ENCODE measurements at places on chromosomes 12 and 14.
A peak's percentile ranks its signal among the peaks of the same experiment; 100 is the strongest.

DNA sequence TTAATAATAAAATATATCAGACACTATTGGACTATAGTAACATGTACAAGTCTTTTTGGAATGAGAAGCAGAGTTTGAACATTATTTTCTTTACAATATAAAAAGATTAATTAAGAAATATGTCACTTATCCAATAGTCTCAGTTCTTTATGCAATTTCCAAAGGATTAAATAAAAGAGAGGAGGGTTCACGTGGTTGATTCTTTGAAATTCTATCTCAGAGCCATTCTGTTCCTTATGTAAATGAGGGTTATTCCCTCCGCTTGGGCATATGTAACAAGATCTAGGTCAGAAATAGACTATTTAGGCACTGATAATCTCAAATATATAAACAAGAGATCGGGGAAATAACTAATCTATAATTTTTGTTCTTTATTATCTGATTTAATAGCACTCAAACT lies 2.1 kb upstream of the TUBA1A start:
- peak; percentile 22 for DNase-seq

DNA sequence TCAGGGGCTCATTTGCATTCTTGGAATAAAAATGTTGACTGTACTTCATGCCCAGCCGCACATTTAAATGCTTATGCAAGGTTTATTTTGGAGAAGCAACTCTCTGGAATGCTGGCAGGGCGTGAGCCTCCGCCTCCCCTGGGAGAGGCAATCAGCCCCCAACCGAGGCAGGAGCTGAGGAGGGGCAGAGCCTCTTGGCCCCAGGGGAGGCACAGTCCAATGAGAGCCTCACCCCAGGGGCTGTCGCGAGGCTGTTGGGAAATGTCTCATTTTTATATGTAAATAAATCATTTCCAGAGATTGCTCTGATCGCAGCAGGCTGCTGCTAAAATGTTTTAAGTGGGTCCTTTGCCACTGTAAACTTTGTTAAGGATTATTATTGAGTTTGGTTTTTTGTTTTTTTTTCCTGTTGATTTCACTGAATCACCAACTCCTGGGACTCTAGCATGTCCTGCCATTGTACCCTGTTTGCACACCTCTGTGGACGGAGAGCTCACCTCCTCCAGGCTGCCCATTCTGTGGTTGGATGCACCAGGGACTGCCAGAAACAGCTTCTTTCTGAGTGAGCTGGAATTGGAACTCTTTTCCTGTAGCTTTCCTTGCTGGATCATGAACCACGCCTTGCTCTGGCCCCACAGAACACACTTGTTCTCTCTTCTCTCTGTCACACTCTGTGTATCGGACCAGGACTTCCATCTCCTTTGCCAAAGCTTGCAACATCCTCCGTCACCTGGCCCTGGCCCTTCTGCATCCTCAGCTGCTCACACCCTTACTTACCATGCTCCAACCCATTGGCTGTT lies 46.9 kb upstream of the FAM181A start:
- DNase-seq = no peak

- no peak for DNase-seq
These were observed 250.0 kb upstream of the PLEKHG7 start for GRCh38 chr12:92452763-92453162.

- no peak for DNase-seq
These were observed 78.3 kb downstream of the AEBP2 start for GRCh38 chr12:19517583-19517982.

GRCh38 chr12:53966385-53967133 lies 6.4 kb upstream of the HOXC11 start:
- DNase-seq = no peak

GRCh38 chr14:76767681-76768656 lies 6.7 kb downstream of the VASH1 start:
- no peak for DNase-seq

GRCh38 chr14:102811254-102811963 lies 34.2 kb downstream of the TRAF3 start:
- no peak for DNase-seq

DNA sequence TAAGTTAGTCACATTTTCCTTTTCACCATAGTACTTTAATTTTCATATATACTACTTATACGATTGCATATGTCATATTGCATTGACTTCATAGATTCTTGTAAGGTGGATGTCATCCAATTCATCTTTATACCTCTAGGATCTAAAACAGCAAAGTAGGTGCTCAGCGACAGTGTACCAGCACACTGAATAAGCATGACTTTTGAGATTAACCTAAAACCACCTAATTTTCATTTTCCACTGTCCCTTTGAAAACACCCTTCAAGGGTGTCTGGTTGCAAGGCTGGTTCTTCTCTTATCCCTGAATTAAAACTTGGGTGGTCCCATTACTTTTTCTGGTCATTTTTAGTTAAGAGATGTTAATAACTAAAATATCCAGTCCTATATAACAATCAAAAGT lies 4.4 kb downstream of the GPR19 start:
- no peak for DNase-seq

- peak; percentile 47 for DNase-seq
These were observed 476.5 kb downstream of the FOXG1 start for GRCh38 chr14:29242755-29243754.

DNA sequence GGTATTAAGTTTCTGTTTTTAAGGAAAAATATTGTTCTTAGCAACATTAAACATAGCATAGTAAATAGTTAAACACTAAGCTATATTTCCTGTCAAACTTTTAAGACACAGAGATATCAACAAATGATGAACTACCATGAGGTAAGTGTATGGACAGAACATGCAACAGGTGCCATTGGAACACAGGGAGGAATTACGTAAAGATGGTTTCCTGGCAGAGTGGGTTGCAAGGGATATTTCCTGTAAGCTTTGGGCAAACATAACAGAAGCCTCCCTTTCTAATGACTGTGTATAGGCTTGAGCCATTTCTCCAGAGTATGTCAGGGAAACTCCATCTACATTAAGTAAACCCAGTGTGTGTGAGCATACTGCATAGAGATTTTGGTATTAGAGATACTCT lies 31.7 kb upstream of the HELB start:
- no peak for DNase-seq

DNA sequence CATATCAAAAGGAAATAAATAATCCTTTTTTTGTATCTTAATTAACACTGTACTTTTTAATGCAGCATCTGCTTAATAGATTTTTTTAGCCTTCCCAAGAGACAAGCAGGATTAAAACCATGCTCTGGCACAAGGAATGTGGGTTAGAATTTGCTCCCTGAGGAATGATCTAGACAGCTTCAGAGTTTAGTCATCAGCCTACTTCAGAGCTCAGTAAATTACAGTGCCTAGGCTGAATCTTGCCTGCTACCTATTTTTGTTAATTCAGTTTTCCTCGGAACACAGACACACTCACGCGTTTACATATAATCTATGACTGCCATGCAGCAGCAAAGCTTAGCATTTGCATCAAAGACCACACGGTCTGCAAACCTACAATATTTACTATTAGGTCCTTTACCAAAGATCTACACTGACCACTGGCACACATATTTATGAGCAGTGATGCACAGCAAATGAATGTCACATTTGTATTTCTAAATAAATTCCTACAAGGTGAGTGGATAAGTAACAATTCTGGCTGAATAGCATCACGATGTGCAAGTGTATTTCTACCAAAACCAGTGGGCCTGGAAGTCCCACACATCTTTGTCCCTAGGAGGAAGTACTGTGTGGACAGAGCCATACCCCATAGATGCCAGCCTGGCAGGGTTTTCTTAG lies 309.8 kb upstream of the TMEM132C start:
- DNase-seq = no peak

DNA sequence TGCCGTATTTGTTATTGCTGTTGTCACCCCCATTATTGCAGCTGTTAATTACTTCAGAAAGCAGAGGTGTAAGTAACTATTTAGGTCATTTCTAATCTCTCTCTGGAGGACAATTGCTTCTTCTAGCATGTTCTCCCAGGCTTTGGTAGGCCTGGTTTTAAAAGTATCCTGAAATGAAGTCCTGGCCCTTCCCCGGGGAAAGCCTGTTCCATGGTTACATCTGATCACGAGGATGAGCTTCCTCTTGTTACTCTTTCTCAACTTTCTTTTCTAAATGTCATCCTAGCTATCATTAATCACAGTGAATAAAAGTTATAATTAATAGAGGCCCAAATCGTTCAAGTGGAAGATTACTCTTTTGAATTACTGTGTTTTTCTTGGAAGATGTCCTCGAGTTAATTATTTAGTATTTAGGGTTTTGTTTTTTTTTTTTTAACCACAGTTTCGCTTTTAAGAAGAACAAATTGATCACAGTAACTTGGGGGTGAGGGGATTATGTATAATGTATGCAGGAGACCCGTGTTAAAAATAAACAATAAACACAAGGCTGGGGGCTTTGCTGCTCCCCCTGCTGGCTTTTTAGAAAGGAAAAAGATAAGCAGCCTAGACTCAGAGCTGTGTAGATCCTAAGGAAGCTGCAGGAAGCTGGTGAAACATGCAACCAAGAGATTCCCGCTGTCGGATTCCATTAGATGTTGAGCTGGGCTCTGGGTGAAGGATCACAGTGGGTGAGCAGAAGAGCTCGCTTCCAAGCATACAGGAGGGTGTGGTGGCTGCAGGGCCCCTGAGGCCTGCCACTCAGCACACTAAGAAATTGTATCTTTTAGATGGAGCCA lies 420.1 kb downstream of the FUT8 start:
- DNase-seq = no peak

- DNase-seq = no peak
These were observed 98.2 kb downstream of the BTG1 start for GRCh38 chr12:92047393-92047826.

Measured in NCI-H1417 treated with DMSO at 0.1 percent for 48 hours (cell line).